ENCODE measurements at places on chromosomes 7 and 10.

DNA sequence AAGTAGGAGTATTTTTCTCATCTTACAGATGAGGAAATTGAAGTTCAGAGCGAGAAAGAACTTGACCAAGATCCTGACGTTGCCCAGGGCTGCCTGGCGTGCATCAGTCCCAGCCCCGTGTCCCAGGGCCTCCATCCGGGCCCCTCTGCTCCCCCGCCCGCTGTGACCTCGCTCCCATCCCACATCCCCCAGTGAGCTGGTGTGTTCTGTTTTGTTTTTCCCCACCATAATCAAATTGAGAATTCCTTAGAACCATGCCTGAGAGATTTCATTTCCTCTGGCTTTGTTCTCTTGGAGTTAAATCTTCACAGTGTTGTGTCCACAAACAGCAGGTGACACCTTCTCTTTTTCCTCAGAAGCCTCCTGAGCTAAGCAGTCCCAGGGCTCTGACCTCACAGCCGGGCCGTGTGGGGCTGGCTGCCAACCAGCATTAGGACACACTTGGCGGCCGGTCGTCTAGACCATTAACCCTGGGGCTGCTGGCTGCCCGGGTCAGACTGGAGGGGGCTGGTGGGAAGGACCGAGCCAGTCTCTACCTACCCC lies 44.3 kb downstream of the PFKP start:
- DNase-seq, result no peak

DNA sequence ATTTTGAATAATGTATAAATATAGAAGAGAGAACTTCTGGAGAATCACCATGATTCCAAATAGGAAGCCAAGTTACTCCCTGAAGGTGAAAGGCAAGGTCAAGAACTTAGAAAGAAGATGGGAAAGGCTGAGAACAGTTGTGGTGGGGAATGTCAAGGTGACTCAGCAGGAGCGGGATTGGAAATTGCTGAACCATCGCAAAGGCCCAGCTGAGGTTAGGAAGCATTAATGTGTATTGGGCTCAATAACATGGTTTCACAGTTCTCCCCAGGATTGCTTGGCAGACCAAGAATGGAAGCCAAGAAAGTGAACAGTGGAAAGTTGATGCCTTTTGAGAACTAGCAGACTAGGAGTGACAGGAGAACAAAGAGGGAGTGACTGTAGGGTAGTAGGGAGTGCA lies 133.3 kb downstream of the VTI1A start:
- no peak for DNase-seq

- DNase-seq, result no peak
Observed at GRCh38 chr10:43037942-43038782, 38.7 kb upstream of the RET start.

DNA sequence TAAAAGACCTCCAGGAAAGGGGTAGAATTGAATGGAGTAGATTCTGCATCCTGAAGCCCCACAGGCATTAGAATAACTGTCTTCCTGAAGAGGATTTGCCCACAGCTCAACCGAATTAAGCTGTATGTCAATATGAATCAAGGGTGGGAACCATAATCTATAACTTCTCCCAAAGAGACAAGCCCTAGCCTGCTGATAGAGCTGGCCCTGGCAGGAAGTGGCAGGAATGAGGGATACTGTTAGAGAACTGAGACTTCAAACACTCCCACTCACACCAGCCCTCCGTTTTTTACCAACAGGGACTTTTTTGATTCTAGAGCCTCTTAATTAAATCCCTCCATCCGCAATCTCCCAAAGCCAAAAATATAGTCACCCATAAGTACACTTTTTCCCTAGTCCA lies 12.2 kb upstream of the DUSP5 start:
- DNase-seq, result no peak
